ENCODE measurements at places on chromosomes 6 and 20. TPM values are rescaled to one million over a fixed set of nuclear protein-coding genes. Genes with fewer than 3 reads are reported as not detected.

DNA sequence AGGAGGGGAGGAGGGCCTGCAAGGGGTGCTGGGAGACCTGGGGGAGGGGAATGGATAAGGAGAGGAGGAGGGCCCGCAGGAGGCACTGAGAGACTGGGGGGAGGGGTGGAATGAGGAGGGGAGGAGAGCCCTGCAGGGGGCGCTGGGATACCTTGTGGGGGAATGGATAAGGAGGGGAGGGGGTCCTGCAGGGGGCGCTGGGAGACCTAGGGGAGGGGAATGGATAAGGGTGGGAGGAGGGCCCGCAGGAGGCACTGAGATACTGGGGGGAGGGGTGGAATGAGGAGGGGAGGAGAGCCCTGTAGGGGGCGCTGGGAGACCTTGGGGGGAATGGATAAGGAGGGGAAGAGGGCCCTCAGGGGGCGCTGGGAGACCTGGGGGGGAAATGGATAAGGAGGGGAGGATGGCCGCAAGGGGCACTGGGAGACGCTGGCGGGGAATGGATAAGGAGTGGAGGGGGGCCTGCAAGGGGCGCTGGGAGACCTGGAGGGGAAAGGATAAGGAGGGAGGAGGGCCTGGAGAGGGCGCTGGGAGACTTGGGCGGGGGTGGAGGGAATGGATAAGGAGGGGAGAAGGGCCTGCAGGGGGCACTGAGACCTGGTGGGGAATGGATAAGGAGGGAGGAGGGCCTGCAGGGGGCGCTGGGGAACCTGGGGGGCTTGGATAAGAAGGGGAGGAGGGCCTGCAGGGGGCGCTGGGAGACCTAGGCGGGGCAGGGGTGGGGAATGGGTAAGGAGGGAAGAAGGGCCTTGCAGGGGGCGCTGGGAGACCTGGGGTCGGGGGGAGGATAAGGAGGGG is 1.3 kb upstream of the CTCFL start:
- DNase-seq, result no peak

- no peak for DNase-seq
Observed at GRCh38 chr6:169702840-169703246, 917 bp downstream of the C6orf120 start.

- peak; percentile 90 for DNase-seq
Observed at GRCh38 chr20:36847009-36847709, 28.8 kb upstream of the TLDC2 start.

GRCh38 chr6:166650824-166651807 is 24.1 kb upstream of the RPS6KA2 start:
- DNase-seq, result no peak

PTCHD4 gene
- total RNA-seq, result 5.8 TPM

MOCS3 gene
- 9.2 TPM for total RNA-seq

SLC52A3 gene
- total RNA-seq, result not detected

BPIFB1 gene
- total RNA-seq, result not detected
